ENCODE measurements at places on chromosomes 7 and 10.
A peak's percentile ranks its signal among the peaks of the same experiment; 100 is the strongest.

DNA sequence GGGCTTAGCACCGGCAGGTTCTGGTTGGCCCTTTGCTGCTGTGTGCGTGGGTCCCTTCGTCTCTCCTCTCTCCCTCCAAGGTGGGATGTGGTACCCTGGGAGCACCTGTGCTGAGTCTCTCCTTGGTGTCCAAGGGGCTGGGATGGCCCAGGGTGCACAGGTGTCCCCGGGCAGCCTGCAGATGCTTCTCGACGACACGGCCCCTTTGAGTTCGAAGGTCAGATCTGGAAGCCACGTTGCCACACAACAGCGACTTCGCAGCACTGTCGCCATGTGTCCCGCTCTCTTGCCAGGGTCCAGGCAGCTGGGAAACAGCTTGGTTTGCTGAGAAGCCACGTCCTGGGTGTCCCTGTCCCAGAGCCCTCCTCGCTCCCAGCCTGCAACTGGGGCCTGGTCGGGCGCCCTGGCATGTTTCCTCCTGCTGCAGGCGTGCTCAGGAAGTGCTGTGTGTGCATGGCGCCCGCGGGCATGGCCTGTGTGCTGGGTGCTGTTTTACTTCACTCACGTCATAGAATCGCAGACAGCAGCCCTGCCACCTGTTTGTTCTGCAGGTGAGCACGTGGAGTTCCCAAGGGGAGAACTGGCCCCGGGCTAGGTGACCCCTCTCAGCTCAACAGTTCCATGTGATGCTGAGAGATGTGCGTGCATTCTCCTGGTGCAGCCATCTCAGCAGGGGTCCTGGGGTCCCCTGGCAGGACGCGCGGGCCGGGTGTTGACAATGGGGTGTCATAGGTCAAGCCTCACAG, 70.9 kb downstream of the DNAJB6 start:
- no peak for DNase-seq

DNA sequence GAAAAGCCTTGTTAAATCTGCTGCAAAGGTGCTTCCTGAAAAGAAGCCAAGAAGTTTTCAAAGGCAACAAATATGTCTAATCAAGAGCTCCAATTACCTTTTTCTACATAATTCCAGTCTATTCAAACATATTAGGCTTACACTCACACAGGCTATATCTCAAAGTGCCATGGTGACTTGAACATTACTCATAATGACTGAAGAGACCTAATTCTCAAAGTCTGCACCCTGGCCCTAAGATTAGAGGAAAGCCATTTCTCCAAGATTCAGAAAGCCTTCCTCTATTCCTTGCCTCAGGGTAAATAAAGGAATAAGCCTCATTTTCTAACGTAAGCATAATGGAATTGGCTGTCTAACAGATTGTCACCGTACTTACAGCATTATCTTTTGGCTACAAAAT, 78.3 kb upstream of the THSD7A start:
- DNase-seq: no peak

- DNase-seq: no peak
Observed at GRCh38 chr7:36852931-36853330, 128.6 kb upstream of the AOAH start.

DNA sequence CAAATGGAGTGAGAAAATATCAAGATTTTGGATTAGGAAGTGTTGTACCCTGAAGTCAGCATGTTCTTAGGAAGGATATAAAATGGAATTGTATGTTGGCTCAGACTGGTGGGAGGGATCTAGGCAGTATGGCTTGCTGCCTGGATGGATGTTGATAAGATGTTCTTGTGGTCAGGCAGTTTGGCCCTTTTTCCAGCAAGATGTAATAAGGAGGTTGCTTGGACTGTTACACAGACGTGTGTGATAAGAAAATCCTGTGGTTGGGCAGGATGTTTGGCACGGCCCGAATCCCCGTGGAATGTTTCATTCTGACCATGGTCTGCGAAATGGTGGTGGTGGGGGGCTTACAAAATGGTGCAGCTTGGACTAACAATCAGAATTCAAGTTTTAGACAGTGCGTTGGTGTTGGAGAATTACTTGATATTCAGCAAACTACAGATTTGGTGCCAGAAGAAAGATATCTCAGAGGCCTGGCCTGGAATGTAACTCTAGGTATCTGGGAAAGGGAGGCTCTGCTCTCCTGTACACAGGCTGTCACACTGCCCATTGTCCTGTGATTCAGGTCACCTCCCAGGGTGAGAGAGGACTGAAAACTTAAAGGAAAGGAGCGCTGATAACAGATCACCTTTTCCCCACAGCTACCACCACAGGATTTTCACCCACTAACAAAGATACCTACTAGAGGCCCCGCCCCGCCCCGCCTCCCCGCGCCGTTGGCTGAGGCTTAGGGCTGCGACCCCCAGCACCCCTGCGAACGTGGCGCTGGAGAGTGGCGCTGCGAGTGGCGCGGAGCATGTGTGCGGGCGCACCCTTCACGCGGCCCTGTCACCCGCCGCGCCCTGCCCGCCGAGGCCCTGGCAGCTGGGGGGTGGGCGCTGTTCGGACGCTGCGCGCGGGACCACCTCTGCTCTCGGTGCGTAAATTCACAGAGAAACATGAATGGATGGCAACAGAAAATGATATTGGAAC, 19.3 kb upstream of the ZNF680 start:
- peak; percentile 87 for DNase-seq

GRCh38 chr7:3356173-3356572, 55.1 kb downstream of the SDK1 start:
- DNase-seq: no peak

DNA sequence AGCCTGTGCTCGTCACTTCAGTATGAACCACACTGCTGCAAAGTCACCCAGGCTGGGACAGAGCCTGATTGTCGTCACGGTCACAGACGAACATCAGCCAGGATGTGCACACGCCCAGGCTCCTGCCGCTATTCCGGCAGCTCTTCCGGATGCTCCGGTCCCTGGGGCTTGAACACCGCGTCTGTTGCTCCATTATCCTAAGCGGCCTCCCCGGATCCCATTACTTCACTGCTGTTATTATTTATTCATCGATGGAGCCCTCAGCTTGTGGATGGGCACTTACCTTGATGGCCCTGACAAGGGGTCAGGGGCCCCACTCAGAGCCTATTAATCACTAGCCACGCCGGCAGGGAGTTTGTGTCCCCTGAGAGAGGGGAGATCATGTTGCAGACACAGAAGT, 120.8 kb upstream of the PCBD1 start:
- DNase-seq: no peak

GRCh38 chr10:44752451-44753441, 158.4 kb upstream of the TMEM72 start:
- DNase-seq: no peak

DNA sequence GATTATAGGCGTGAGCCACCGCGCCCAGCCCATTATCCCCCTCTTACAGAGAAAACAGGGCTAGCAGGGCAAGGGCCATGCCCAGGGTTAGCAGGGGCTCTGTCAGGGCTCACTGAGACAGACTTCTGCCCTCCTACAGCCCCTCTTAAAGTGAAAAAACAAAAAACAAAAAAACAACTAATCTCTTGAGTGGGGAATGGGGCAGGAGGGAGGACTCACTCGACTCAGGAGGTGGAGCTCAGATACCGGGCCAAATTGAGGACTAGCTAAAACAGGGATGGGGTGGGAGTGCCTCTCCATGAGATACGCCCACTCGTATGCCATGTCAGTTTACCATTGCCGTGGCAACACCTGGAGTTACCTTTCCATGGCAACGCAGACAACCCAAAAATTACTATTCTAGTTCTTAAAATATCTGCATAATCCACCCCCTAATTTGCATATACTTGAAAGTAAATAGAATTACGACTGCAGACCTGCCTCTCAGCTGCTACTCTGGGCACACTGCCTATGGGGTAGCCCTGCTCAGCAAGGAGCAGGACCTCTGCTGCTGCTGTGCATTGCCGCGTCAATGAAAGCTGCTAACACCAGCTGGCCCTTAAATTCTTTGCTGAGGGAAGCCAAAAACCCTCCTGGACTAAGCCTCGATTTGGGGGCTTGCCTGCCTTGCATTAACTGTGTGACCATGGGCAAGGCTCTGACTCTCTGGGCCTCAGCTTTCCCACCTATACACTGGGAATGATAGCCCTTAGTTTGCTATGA, 13.4 kb downstream of the SSC4D start:
- no peak for DNase-seq

DNA sequence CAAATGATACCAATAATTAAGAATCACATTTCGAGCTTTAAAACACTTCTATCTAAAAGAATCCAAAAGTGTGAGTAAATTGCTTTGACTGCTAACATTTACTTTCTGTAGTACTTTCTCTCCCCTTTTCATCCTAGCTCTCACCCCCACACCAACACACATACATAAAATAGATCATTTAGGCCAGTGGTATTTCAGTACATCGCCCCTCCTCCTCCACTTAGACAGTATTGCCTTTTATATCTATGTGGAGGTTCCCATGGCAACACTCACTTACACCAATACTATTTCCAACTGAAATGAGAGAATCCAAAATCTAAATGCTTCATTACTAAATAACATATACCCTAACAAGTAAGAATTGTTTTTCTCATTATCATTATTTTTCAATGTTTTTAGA, 58.9 kb downstream of the HIBADH start:
- DNase-seq: no peak

DNA sequence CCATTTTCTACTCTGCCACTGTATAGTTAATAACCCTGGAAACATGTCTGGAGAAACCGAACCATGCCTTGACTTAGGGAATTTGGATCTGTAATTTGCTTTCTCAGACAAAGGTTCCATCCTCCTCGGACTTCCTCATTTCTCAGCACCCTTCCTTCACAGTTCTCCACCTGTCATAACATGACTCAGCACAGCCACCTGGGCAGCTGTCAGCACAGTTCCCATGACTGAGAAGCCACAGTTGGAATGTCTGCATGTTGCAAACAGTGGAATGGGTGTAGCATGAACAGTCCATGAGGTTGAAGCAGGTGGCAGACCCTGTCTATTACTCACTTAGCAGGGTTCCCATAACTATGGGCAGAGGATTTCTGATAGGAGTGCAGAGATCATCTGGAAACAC, 634 bp upstream of the OR9A4 start:
- DNase-seq: no peak

GRCh38 chr7:31767686-31768358, 80.8 kb downstream of the PPP1R17 start:
- DNase-seq: no peak
